A673 (cell line): ENCODE measurements at places on chromosomes 1 and 21.

DNA sequence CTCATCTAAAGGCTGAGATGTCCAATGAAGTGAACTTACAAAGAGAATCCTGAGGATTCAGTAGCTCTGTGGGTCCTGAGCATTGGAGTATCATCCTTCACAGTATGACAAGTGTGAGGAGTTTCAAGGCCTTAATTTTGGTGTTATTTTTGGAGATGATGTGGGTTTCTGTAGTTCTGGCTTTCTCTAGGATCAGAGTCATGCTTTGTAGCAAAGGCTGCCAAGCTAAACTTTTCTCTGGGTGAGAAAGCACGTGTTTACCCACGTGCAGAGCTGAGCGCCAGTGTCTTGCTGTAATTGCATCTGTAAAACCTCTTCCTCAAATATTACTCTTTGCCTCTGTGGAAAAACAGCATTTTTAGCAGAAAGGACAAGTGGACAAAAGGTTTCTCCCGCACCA is 387.8 kb upstream of the LYPLAL1 start:
- H3K27ac ChIP-seq: no peak overlapping the region
- no peak overlapping the region for H3K4me3 ChIP-seq
- peaks cover 33% of the 10 kb centered on the region for H3K27me3 ChIP-seq
- no peaks in the 10 kb centered on the region for H3K36me3 ChIP-seq
- no peak for DNase-seq
- H3K4me1 ChIP-seq: no peaks in the 10 kb centered on the region

GRCh38 chr1:234836776-234837357 is 226.9 kb upstream of the IRF2BP2 start:
- H3K4me3 ChIP-seq: no peak overlapping the region
- no peak for DNase-seq
- no peaks in the 10 kb centered on the region for H3K27me3 ChIP-seq
- no peak overlapping the region for H3K27ac ChIP-seq

DNA sequence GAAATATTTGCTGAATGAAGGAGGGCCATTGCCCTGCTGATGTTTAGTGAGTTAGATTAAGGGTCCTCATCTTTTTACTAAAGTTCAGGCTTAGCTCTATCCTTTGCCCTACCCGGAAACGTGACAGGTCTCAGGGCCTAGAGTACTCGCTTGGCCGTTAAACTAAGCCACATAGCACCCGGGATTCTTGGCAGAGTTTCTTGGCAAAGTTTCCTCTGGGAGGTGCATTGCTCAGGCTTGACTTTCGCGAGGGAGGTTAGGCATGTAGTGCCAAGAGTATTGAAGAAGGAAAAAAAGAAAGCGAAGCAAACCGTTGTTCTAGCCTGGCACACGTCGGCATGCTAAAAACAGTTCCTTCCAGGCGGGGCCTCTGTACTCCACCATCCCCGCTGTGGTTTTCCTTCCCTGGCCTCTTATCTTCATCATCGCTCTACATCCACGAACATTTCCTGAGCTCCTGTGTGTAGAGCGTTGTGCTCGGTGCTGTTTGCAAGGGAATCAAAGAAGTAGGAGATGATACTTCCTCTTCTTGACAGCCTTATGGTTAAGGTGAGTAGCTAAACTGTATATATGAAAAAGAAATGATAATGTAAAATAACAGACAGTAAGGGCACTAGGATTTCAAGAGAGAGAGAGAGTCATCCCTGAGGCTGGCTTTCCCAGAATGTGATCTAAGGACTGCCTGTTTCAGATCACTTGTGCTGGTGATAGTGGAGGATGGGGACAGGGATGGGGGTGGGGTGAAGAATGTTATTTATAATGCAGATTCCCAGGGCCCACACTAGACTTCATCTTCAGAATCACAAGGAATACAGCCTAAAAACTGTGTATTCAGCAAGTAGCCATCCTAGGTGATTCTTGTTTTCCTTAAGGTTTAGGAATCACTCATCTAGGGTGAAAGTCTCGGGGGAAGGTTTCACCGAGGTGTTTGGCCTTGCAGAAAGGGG is 18.8 kb downstream of the RNF220 start:
- H3K36me3 ChIP-seq: no peaks in the 10 kb centered on the region
- peak; percentile 45 for DNase-seq
- H3K27me3 ChIP-seq: peaks cover 12% of the 10 kb centered on the region
- H3K4me3 ChIP-seq: no peak overlapping the region
- H3K4me1 ChIP-seq: peaks cover 32% of the 10 kb centered on the region

DNA sequence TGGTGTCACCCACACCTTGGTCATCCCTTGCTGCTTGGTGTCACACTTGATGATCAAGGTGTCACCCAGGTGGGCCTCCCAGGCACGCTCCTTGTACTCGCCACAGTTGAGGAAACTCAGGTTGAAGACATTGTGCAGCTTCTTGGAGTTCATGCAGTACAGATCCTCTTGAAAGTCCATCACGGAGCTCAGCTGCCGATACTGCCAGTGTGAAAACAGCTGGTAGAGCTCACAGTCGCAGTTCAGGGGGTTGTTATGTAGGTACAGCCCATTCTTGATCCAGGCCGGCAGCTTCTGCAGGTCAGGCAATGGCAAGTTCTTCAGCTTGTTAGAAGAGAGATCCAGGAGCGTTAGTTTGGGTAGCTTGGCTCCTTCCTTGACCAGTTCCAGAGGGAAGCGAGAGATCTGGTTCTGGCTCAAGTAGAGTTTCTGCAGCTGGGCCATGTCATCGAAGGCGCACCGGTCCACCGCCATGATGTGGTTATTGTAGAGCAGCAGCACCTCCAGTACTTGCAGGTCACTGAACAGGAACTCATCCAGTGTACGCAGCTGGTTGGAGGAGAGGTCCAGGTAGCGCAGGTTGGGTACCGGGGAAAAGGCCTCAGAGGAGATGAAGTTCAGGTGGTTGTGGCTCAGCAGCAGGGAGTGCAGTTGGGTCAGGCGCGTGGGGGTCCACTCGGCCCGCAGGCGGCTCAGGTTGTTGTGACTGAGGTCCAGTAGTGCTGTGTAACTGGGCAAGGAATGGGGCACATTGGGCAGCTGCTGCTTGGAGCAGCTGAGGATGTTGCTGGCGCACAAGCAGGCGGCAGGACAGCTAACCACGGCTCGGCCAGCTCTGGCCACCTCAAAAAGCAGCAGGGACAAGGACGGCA is 1.3 kb downstream of the AMIGO1 start:
- H3K4me3 ChIP-seq: no peak overlapping the region
- H3K27ac ChIP-seq: no peak overlapping the region
- H3K4me1 ChIP-seq: peaks cover 7% of the 10 kb centered on the region
- H3K36me3 ChIP-seq: no peaks in the 10 kb centered on the region
- no peaks in the 10 kb centered on the region for H3K27me3 ChIP-seq
- no peak for DNase-seq

DNA sequence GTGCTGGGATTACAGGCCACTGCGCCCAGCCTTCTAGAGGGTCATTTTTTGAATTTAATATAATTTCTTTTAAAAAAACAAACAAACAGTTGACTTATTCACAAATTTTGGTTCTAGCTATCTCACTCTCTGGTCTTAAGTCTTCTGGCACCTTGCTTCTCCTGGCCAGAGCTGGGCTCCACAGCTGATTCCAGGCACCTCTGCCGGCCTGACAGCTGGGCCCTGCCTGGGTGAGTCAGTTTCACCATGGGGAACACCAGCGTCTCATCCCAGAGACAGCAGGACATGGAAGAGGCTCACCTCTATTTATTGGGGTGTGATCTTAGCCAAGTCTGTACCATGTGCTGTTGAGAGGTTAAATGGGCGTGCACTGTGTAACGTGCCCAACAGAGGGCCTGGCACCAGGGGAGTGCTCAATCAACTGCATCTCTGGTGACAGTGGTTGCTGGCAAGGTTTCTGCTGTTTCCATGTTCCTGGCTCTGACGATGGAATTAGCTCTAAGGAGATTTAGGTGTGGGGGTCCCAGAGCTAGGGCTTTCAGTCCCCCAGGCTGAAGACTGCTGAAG is 956 bp downstream of the CPLANE2 start:
- H3K27me3 ChIP-seq: no peaks in the 10 kb centered on the region
- peaks cover 12% of the 10 kb centered on the region for H3K4me1 ChIP-seq
- H3K27ac ChIP-seq: no peak overlapping the region
- H3K4me3 ChIP-seq: peak overlapping the region; percentile 67
- DNase-seq: peak; percentile 68
- no peaks in the 10 kb centered on the region for H3K36me3 ChIP-seq

- DNase-seq: no peak
- no peak overlapping the region for H3K27ac ChIP-seq
- no peak overlapping the region for H3K4me3 ChIP-seq
- H3K4me1 ChIP-seq: peaks cover 17% of the 10 kb centered on the region
Measured at GRCh38 chr1:40803902-40804301, 20.3 kb downstream of the KCNQ4 start.

- DNase-seq: no peak
- no peaks in the 10 kb centered on the region for H3K36me3 ChIP-seq
- no peak overlapping the region for H3K4me3 ChIP-seq
- no peak overlapping the region for H3K27ac ChIP-seq
- H3K4me1 ChIP-seq: peaks cover 21% of the 10 kb centered on the region
- H3K27me3 ChIP-seq: no peaks in the 10 kb centered on the region
Measured at GRCh38 chr1:203048555-203049051, 22.3 kb downstream of the PPFIA4 start.

- peaks cover 70% of the 10 kb centered on the region for H3K4me1 ChIP-seq
- H3K36me3 ChIP-seq: peaks cover 7% of the 10 kb centered on the region
- peak; percentile 90 for DNase-seq
- H3K4me3 ChIP-seq: no peak overlapping the region
- no peaks in the 10 kb centered on the region for H3K27me3 ChIP-seq
Measured at GRCh38 chr1:1026599-1027413, 6.9 kb downstream of the AGRN start.

GRCh38 chr1:64451440-64451839 is 18.5 kb upstream of the CACHD1 start:
- no peaks in the 10 kb centered on the region for H3K4me1 ChIP-seq
- no peaks in the 10 kb centered on the region for H3K36me3 ChIP-seq
